Ovary (tissue), 10 donors: ENCODE measurements at places on chromosomes 2 and 18.

- DNase-seq: no peak
- no peak overlapping the region for H3K27ac ChIP-seq
- H3K36me3 ChIP-seq: no peaks in the 10 kb centered on the region
- H3K27me3 ChIP-seq: no peaks in the 10 kb centered on the region
- no peak overlapping the region for H3K4me3 ChIP-seq
Observed at GRCh38 chr2:158178646-158179045, 77.0 kb downstream of the UPP2 start.

DNA sequence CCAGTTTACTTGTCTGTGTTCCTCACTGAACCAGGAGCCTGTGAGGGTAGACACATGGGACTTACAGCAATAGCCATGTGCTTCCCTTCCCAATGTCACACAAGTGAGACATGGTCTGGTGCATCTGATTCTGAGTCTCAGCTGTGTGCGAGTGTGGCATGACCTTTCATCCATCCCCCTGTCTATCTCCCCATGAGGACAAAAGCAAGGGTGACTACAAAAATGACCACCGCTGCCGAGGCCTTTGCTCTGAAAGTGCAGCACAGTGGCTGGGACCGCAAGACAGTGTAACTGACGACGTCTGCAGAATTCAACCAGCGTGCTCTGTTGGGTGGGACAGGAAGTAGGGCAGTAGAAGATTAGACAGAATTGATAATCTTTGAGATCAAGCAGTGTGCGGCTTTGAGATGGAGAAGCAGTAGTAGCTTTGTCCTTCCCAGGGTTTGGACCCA lies 50.5 kb downstream of the RAB31 start:
- no peak overlapping the region for H3K27ac ChIP-seq
- H3K4me1 ChIP-seq: no peaks in the 10 kb centered on the region
- no peak for DNase-seq
- no peaks in the 10 kb centered on the region for H3K27me3 ChIP-seq
- H3K36me3 ChIP-seq: no peaks in the 10 kb centered on the region

GRCh38 chr18:63894106-63894772 lies 6.7 kb downstream of the SERPINB2 start:
- H3K36me3 ChIP-seq: no peaks in the 10 kb centered on the region
- H3K4me1 ChIP-seq: no peaks in the 10 kb centered on the region
- DNase-seq: no peak
- no peak overlapping the region for H3K4me3 ChIP-seq
- no peak overlapping the region for H3K27ac ChIP-seq

DNA sequence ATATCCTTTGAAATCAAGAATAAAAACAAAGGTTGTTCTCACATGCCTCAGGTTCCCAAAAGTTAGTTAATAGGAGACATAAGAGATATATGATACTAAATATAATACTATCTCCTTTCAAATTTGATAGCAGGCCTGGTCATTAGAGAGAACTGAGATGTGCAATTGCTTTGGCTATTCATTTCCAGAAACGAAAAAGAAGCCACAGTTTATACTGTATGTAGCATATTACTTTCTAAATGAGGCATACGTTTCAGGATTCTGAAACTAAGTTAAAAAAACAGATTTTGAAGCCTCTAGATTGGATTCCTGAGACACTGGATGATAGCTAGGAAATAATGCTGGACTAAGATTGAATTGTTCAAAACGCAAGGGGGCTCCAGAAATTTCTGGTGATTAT lies 7.1 kb downstream of the PPP1R1C start:
- DNase-seq: no peak
- H3K4me3 ChIP-seq: no peak overlapping the region
- no peaks in the 10 kb centered on the region for H3K4me1 ChIP-seq
- no peaks in the 10 kb centered on the region for H3K36me3 ChIP-seq
- no peak overlapping the region for H3K27ac ChIP-seq

DNA sequence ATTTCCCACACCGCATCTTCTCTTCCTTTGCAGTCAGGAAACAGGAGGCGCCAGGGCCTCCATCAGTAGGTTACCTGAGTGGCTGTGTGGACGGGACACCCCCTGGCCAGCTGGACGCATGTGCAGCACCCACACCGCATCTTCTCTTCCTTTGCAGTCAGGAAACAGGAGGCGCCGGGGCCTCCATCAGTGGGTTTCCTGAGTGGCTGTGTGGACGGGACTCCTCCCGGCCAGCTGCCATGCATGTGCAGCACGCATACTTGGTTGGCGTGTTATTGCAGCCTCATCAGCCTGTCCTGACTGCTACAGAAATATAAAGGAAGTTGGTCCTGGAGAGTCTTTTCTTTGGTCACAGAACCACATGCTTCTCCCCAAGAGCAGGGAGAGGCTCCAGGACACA lies 74.6 kb downstream of the DCDC2C start:
- no peak overlapping the region for H3K4me3 ChIP-seq
- no peaks in the 10 kb centered on the region for H3K36me3 ChIP-seq
- H3K4me1 ChIP-seq: no peaks in the 10 kb centered on the region
- no peak for DNase-seq

DNA sequence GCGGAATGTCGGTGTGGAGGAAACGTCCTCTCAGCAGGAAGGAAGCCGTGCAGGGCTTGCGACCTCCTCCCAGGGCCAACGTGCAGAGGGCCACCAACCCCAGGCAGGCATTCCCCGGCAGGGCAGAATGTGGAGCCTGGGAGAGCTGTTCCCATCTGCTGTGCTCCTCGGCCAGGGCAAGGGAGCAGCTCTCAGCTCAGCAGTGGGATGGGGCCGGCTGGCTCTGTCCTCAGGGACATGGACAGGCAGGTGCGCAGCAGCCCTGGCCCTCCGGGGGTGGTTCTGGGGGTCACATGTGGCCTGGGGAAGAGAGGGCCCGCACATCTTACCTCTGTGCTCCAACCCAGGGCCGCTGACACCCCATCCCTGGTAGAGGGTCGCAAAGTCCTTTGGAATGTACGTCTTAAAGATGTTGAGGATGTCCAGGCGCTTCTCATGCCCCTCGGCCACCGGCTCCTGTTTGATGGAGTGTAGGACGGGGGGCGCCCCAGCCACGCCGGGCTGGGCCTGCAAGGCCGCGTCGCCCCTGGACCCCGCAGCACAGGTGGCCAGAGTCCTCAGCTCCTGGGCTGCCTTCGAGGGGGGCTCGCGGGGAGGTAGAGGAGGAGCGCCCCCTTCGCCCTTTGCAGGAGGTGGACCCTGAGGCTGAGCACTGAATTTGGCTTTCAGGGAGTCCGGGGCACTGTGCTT lies 116.4 kb downstream of the ZNF516 start:
- no peak overlapping the region for H3K4me3 ChIP-seq
- H3K27me3 ChIP-seq: no peaks in the 10 kb centered on the region
- no peaks in the 10 kb centered on the region for H3K36me3 ChIP-seq
- peaks cover 5% of the 10 kb centered on the region for H3K4me1 ChIP-seq

- H3K4me1 ChIP-seq: no peaks in the 10 kb centered on the region
- H3K27ac ChIP-seq: no peak overlapping the region
- no peaks in the 10 kb centered on the region for H3K27me3 ChIP-seq
- DNase-seq: peak; percentile 0
- H3K36me3 ChIP-seq: no peaks in the 10 kb centered on the region
Observed at GRCh38 chr18:48791636-48792105, 159.1 kb downstream of the SMAD7 start.

GRCh38 chr18:50715919-50716318 lies 103.9 kb downstream of the MRO start:
- no peaks in the 10 kb centered on the region for H3K4me1 ChIP-seq
- H3K4me3 ChIP-seq: no peak overlapping the region
- DNase-seq: no peak
- H3K27ac ChIP-seq: no peak overlapping the region
- no peaks in the 10 kb centered on the region for H3K36me3 ChIP-seq

GRCh38 chr2:42787424-42787787 lies 5.0 kb downstream of the HAAO start:
- H3K27ac ChIP-seq: no peak overlapping the region
- no peaks in the 10 kb centered on the region for H3K36me3 ChIP-seq
- no peaks in the 10 kb centered on the region for H3K27me3 ChIP-seq
- H3K4me3 ChIP-seq: no peak overlapping the region
- peak; percentile 15 for DNase-seq
- peaks cover 5% of the 10 kb centered on the region for H3K4me1 ChIP-seq

DNA sequence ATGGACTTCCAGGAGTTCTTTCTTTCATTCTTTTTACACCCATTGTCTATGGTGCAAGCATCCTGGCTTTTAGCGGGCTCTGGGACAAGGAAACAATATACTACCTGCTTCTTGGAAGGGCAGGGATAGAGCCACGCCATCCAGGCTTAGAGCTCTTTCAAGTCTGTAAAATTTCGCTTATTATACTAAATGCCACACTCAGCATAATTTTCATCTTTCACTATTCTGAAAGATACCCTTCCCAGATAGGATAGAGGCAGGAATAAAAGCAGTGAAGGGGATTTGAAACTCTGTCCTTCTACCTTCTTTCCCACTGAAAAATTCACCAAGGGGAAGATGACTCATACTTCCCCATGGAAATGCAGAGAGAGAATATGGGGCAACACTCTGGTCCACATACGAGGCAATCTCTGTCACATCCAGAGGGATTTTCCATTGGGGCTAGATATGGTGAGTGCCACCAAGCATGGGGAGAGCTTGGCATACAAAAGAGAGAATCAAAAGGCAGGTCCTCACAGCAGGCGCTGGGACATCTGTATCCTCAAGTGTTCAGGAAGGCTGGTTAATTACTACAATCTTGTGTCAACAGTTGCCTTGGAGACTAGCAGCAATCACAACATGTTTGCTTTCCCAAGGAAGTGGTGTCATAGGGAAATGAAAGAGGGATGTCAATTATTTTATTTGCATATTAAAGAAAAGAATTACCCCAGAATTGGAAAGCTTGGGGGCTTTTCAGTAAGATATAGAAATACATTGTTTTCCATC lies 127.6 kb downstream of the TDRD15 start:
- DNase-seq: no peak
- no peak overlapping the region for H3K4me3 ChIP-seq
- H3K36me3 ChIP-seq: no peaks in the 10 kb centered on the region
- no peaks in the 10 kb centered on the region for H3K27me3 ChIP-seq

- H3K27ac ChIP-seq: no peak overlapping the region
- DNase-seq: no peak
- peaks cover 2% of the 10 kb centered on the region for H3K4me1 ChIP-seq
- no peak overlapping the region for H3K4me3 ChIP-seq
- no peaks in the 10 kb centered on the region for H3K36me3 ChIP-seq
Observed at GRCh38 chr2:96878796-96879544, 9.1 kb upstream of the SEMA4C start.

GRCh38 chr18:36331521-36331971 lies 34.0 kb downstream of the FHOD3 start:
- H3K4me3 ChIP-seq: no peak overlapping the region
- H3K4me1 ChIP-seq: peaks cover 1% of the 10 kb centered on the region
- no peaks in the 10 kb centered on the region for H3K27me3 ChIP-seq
- no peak overlapping the region for H3K27ac ChIP-seq
- no peaks in the 10 kb centered on the region for H3K36me3 ChIP-seq

DNA sequence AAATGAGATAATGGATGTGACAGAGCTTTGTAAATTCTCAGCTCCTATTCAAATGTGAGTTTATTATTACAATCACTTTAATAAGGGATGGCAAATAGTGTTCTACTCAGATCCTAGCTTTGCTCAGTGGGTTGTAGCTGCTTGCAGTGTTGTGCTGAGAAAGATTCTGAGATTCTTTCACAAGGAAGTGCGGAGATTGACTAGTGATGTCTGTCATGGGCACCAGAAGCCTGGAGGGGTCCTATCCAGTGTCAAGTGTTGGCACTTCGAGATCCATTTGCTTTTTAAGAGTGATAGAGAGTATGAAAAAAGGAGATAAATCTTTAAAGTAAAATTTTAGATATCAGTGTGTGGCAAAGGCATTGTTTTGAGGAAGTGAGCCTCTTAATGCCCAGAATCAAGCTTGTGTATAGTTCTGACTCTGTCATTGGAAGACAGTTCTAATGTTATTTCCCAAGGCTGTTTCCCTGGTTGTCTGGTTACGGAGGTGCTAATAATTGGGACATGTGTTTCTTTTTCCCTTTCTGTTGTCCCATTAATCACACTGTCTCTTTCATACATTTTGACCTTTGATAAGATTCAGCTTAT lies 181.7 kb upstream of the SPRED2 start:
- no peaks in the 10 kb centered on the region for H3K27me3 ChIP-seq
- H3K4me1 ChIP-seq: no peaks in the 10 kb centered on the region
- H3K4me3 ChIP-seq: no peak overlapping the region
- no peak overlapping the region for H3K27ac ChIP-seq
- H3K36me3 ChIP-seq: no peaks in the 10 kb centered on the region

GRCh38 chr2:216319771-216320170 lies 52.5 kb downstream of the MARCHF4 start:
- no peaks in the 10 kb centered on the region for H3K27me3 ChIP-seq
- no peaks in the 10 kb centered on the region for H3K4me1 ChIP-seq
- H3K4me3 ChIP-seq: no peak overlapping the region
- no peak for DNase-seq
- no peak overlapping the region for H3K27ac ChIP-seq

GRCh38 chr18:33878213-33878612 lies 300.2 kb downstream of the ASXL3 start:
- H3K27ac ChIP-seq: no peak overlapping the region
- H3K4me3 ChIP-seq: no peak overlapping the region
- DNase-seq: no peak

- no peak for DNase-seq
- H3K4me1 ChIP-seq: no peaks in the 10 kb centered on the region
- H3K4me3 ChIP-seq: no peak overlapping the region
Observed at GRCh38 chr2:99918389-99918788, 224.0 kb downstream of the AFF3 start.

DNA sequence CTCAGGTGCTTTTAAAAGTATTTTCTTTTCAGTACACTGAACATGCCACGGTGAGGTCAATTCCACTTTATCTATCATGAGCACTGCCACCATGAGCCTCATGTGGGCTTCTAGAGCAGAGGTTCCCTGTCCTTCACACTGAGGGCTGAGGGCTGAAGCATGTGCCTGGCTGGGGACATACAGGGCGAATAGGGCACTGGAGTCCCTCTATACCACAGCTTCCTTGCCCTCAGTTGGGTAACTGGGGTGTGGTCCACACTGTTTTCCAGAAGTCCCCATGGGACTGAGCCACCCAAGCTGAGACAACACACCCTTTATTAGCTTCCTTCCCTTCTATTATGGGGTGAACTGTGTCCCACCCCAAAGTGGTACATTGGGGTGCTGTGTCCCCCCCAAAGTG lies 172.2 kb upstream of the ID2 start:
- H3K4me3 ChIP-seq: no peak overlapping the region
- no peak for DNase-seq
- no peaks in the 10 kb centered on the region for H3K27me3 ChIP-seq

DNA sequence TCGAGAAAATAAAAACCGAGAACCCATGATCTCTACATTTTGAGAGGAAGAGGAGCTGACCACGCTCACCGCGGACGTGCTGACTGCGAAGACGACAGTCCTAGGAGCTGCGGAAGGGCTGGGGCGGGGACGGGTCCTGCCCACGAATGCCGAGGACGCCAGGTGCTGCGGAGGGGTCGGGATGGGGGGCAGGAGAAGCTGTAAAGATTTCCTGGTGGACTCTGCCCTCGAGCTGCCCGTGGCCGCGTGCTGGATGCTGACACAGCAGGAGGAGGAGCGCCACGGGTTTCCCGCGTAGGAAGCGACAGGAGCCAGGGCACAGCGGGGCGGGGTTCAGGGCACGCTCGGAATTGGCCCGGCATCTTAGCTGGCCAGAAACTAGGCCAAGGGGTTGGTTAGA lies 22.2 kb downstream of the ZSCAN30 start:
- DNase-seq: peak; percentile 23
- H3K4me1 ChIP-seq: no peaks in the 10 kb centered on the region
- H3K4me3 ChIP-seq: peak overlapping the region; percentile 63
- H3K27me3 ChIP-seq: no peaks in the 10 kb centered on the region
- H3K36me3 ChIP-seq: no peaks in the 10 kb centered on the region
- H3K27ac ChIP-seq: no peak overlapping the region
